ENCODE measurements at places on chromosomes 2 and 18. TPM values are rescaled to one million over a fixed set of nuclear protein-coding genes. Genes with fewer than 3 reads are reported as not detected.
A peak's percentile ranks its signal among the peaks of the same experiment; 100 is the strongest.

PRKAG3 gene
- not detected for polyA plus RNA-seq

GALR1 gene
- polyA plus RNA-seq = not detected

SLC5A7 gene
- not detected for polyA plus RNA-seq

DCC gene
- not detected for polyA plus RNA-seq

ANKRD53 gene
- polyA plus RNA-seq = 1.7 TPM

EVX2 gene
- polyA plus RNA-seq = not detected

ABCG5 gene
- polyA plus RNA-seq = not detected

UGT1A4 gene
- not detected for polyA plus RNA-seq

DNA sequence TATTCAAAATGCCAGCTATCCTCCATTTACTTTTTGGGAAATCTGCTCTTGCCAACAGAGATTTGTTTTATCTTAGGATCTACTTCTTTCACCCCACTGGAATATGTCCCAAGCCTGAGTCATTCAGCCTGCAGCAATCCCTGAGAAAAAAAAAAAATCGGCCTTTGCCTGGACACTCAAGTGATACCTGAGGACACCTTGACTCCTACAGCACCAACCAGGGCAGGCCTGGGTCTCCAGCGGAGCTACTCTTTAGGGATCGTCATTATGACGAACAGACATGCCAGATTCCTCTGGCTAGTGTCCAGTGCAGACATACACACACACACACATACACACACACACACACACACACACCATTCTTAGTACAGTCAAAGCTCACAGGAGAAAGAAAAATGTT, 2.2 kb upstream of the UGT1A6 start:
- DNase-seq = peak; percentile 45

DNA sequence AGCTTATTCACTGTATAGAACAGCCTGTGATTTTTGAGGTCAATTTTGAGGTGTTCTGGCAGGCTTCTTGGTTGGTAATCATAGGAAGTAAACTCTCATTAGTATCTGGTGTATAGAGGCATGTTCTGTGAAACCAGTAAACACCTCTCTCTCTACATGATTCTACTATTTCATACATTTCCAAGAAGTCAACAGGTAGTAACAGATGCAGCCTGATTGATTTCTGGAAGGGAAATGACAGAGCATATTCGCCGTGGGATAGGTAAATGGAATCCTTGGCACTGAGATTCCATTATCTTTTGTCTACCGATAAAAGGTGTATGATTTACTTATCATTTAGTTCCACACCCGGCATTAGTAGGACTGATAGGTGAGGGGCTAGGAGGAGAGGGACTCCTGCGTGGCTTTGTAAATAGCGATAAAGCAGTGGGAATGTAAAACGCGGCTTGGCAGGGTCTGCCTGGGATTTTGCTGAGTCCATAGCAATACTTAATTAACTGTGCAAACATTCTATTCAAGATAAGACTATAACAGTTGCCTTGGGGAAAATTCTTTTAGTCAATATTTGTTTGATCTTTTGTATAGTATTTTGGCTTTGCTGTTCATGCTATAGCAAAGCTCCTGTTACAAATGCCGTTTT, 32.3 kb downstream of the LYPD6B start:
- DNase-seq = no peak

DNA sequence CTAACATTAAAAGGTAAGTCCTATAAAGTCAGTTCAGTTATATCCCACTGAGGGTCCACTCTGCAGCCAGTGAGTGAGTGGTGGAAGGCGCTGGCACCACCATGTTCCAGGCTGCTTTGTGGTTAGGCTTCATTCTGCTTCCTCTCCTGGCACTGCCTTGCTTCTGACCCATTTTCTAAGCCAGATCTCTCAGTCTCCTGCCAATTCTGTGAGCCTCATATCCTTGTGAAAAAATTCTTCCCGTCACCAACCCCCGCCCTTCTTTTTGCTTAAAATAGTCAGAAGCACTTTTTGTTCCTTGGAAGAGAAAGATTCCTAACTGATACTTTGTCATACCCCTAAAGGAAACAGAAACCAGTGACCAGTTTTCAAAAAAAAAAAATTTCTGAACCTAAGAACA, 139.8 kb upstream of the NCK2 start:
- DNase-seq = no peak

DNA sequence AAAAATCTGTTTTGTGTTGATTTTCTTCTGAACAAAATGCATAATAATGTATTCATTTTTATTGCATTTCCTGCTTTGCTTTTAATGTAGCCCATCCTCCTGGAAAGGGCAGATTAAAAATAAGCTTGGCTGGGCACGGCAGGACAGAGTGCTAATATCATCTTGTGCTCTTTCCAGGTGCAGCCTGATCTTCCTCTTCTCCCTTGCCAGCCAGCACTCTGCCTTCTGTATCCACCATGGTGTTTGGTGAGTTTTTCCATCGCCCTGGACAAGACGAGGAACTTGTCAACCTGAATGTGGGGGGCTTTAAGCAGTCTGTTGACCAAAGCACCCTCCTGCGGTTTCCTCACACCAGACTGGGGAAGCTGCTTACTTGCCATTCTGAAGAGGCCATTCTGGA, 52.3 kb downstream of the KCNS3 start:
- DNase-seq = no peak

DNA sequence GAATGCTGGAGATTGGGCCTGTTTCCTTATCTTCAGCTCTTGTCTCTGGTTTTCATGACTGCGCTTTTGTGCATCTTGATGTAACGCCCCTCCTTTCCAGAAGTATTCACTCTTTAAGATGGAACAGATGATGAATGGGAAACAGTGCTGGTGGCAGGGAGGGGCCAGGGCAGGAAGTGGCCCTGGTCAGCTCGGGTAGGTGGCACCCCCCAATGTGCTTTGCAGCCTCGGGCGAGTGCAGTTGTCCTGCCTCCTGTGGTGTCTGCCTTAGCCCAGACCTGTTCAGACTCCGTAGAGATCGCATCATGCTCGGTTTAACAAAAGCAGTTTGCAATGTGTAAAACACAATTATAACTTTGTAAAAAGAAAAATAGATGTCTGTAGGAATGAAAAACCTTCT, 17.0 kb upstream of the MGAT4A start:
- no peak for DNase-seq

DNA sequence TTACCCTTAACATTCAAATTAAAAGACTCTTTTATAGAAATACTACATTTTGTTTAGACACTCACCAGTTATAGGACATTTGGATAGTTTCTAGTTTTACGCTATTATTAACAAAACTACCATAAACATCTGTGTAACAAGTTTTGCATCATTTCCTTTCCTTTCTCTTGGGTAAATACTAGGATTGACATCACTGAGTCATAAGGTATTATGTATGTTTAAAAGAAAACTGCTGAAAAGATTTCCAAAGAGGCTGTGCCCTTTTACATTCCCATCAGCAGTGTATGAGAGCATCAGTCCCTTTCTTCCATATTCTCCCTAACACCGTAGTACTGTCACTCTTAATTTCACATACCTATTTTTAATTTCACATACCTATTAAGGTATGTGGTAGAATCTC, 130.6 kb downstream of the USP34 start:
- DNase-seq = peak; percentile 72

DNA sequence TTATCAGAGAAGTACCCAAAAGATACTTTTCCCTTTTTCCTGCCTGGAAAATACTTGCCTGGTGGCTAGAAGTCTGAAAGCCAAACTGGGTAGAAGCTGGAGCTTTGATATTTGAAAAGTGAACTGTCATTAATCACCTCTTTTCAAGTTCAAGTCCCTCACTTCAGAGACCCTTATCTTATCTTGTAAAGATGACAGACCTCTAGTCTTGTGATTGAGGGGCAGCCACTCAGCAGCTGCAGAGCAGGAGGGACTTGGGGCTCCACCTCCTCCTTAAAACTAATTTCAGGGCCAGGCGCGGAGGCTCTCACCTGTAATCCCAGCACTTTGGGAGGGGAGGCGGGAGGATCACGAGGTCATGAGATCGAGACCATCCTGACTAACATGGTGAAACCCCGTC, 64.2 kb upstream of the CDCA7 start:
- no peak for DNase-seq

GRCh38 chr2:200077210-200077650, 121.8 kb downstream of the MAIP1 start:
- no peak for DNase-seq

DNA sequence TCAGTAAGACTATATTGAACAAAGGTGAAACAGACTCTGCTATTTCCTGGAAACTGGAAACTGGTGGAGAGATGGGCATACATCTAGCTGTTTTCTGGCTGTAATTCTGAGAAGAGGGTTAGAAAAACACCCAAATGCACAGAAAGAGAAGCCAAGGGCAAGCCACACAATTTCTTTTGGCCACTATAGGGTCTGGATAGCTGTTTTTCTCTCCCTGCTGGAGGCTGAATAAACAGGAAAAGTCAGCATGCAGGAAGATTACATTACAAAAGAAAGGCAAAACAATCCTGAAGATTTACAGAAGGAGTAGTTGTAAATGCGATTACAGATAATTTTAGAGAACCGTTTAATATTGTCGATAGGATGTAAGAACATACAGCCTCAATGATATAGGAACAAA, 186.2 kb upstream of the REG3G start:
- no peak for DNase-seq

Measured in endothelial cell of umbilical vein (primary cell).